ENCODE measurements at places on chromosomes 6 and 20.

- H3K4me1 ChIP-seq: no peaks in the 10 kb centered on the region
- no peak for DNase-seq
- H3K4me3 ChIP-seq: no peak overlapping the region
- no peaks in the 10 kb centered on the region for H3K36me3 ChIP-seq
Observed at GRCh38 chr20:11906626-11907480, 10.8 kb upstream of the BTBD3 start.

DNA sequence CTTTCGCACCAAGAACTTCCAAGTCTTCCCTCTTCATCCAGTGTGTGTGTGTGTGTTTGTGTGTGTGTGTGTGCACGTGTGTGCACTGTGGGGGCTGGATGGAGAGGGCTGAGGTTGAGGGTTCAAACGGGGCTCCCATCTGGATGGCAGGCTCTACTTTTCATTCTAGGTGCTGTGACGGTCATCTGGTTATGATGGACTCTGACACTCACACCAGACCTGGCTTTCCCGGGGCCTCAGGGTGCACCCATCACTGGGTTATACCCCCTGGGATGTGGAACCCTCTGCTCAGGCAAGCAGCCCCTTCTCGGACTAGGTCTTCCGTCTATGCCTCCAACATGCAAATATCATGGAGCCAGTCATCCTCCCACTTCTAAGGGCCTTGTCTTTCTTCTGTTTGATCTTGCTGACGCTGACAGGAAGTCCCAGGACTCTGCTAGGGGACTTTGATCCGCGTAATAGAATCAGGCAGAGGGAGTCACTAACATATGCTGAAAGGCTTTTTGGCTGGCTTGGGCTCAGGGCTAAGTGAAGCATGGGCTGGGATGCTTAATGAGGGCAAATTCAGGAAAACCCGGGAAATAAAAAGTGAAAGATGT, 313.6 kb downstream of the CDC5L start:
- no peak overlapping the region for H3K27ac ChIP-seq
- no peaks in the 10 kb centered on the region for H3K36me3 ChIP-seq
- H3K4me1 ChIP-seq: no peaks in the 10 kb centered on the region
- no peak for DNase-seq
- peaks cover 5% of the 10 kb centered on the region for H3K27me3 ChIP-seq

DNA sequence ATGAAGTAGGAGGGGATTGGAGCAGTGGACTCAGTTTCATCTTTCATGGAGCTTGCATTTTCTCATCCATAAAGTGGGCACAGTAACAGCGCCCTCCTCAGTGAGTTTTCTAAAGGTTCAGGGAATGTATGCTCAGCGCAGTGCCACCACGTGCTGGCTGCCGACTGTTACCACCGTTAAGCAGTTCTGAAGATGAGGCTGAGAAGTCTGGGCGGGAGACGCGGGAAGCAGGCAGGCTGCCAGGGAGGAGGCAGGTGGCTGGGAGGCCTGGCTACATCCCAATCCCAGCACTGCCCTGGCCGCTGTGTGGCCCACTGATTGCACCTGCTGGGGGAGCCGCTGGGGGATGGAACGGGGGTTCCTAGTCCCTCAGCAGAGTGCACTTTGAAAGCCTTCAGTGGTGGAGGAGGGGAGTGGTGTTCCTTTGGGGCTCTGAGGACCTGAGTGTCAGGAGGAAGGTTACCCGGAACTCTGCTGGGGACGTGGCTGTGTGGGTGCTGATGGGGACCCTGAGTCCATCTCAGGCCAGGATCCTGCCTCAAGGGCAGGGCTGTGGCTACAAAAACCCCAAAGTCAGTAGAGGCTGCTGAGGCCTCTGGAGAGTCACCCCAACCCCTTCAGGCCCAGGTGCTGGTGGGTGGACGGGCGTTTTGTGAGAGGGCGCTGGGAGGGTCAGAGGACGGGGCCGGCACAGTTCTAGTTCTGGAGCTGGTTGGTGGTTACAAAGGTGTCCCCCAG, 28.0 kb upstream of the PHACTR3 start:
- peaks cover 15% of the 10 kb centered on the region for H3K4me1 ChIP-seq
- no peaks in the 10 kb centered on the region for H3K36me3 ChIP-seq
- peaks cover 30% of the 10 kb centered on the region for H3K27me3 ChIP-seq

DNA sequence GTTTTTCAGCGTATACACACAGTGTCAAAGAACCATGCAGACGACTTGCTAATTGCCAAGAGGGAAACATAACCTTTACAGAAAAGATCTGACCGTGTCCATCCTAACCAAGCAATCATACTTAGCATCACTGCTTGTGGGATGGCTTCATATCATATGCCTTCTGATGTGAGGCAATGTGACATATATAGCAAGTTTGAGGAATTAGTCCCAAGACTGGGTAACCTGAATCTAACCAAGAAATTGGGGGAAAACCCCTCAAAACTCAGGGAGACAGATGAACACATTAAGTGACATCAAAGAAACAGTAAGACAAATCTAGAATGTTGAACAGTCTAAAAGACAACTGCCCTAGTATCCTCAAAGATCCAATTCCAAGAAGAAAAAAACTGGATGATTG, 18.4 kb downstream of the GNL1 start:
- no peak overlapping the region for H3K27ac ChIP-seq
- H3K4me3 ChIP-seq: no peak overlapping the region
- H3K27me3 ChIP-seq: peaks cover 4% of the 10 kb centered on the region
- DNase-seq: no peak
- H3K4me1 ChIP-seq: peaks cover 12% of the 10 kb centered on the region

GRCh38 chr20:37954190-37954589, 51.3 kb downstream of the VSTM2L start:
- no peak overlapping the region for H3K4me3 ChIP-seq
- H3K27me3 ChIP-seq: no peaks in the 10 kb centered on the region
- H3K27ac ChIP-seq: no peak overlapping the region
- DNase-seq: no peak
- H3K36me3 ChIP-seq: no peaks in the 10 kb centered on the region
- H3K4me1 ChIP-seq: peaks cover 2% of the 10 kb centered on the region

All from glutamatergic neuron (in vitro differentiated cells).